ENCODE measurements at places on chromosomes 1 and 21.

GRCh38 chr1:210233495-210234328 lies 1.1 kb downstream of the SERTAD4 start:
- DNase-seq = peak; percentile 86

DNA sequence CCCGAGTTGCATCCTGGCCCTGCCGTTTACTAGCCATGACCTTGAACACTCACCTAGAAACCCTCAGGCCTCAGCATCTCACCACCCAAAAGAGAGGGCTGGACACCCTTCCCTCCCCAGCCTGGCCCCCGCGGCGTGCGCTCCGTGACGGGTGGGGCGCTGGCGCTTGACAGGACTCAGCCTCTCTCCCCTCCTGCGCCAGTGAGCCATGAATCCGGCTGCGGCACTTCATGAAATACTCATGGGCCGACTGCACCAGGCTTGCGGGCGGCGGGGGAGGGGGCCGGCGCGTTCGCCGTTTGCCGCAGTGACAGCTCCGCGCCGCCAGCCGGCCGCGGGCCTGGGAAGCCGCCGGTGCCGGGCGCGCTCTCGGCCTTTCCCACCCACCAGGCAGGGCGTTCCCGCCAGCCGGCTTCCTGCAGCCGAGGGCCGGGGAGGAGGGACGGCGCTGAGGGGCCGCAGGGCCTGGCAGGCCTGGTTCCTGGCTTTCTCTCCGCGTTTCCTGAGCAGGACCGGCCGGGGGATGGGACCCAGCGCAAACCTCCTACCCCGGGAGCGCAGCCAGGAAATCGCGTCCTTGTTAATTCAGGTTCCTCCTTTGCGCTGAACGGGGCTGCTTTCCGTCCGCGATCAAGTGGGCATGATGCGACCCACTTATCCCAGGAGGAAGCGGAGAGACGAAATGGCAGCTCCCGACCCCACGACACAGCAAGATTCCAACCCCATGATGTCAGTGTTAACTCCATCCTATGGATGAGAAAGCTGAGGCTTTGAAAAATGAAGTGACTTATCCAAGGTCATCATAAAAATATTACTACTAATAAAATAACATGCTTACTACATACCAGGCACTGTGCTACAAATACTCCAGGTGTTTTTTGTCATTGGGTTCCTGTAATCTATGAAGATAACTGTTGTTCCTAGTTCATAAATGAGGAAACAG lies 9.1 kb upstream of the LUZP1 start:
- DNase-seq = peak; percentile 97

DNA sequence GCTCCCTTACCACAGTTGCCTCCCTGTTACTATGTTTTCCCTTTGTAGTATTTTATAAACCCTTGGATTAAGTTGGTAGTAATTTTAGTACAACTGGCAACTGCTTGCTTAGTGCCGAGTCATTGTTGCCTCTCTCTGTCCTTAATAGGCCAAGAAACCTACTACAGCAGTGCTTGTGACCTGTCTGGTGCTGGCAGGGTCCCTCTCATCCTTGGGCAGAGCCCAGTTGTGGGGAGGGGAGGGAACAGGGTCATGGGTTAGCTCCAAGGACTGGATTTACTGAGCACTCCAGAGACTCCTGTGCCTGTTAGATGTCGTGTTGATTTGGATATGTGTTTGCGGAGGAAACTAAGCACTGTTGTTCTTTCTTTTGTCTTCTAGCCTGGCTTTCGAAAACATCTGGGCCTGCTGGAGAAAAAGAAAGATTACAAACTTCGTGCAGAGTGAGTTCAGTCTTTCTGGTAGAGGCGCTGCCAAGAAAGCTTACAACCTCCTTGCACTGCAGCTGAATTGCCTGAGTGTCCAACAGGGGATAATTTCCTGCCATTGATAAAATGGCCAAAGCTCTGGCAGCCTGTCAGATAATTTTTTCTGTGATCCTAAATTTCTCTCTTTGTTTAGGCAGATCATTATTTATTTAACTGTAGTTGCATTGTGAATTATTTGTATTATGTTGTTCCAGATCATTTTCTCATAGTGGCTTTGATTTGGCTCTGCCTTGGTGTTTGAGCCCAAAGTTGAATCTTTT lies 3.6 kb downstream of the UTP11 start:
- DNase-seq = peak; percentile 89

- no peak for DNase-seq
Observed at GRCh38 chr21:39637197-39637970, 24.6 kb downstream of the B3GALT5 start.

GRCh38 chr21:38780879-38781278 lies 24.9 kb upstream of the ETS2 start:
- DNase-seq = no peak

- DNase-seq = no peak
Observed at GRCh38 chr1:32337855-32338636, 2.0 kb upstream of the MARCKSL1 start.

GRCh38 chr1:247638011-247638410 lies 32.6 kb downstream of the OR2G3 start:
- DNase-seq = no peak

DNA sequence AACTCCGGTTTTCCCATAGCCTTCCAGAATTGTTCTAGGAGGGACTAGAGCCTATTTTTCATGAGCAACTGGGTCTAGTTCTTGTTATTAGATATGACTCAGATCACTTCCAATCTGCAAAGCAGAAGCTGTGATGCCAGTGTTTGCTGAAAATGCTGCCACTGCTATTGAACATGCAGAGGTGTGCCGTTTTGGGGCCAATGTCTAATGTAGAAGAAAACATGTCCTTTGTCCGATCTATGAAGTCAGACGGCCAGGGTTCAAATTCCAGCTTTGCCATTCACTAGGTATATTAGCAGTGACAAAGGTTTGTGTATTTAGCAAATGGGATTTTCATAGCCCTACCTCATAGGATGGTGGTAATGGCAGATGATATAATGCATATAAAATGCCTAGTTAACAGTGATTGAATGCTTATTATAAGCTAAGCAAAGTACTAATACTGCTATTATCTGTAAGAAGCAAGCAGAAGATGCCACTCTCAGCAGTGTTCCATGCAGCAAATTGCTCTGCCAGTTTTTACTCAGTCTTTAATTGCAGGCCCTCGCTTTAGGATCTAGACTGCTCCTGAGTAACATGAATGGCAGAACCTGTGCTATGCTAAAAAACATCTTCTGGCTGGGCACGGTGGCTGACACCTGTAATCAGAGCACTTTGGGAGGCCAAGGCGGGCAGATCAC lies 40.1 kb upstream of the CXADR start:
- no peak for DNase-seq

GRCh38 chr1:150281221-150281757 lies 1.1 kb upstream of the CIART start:
- peak; percentile 78 for DNase-seq

DNA sequence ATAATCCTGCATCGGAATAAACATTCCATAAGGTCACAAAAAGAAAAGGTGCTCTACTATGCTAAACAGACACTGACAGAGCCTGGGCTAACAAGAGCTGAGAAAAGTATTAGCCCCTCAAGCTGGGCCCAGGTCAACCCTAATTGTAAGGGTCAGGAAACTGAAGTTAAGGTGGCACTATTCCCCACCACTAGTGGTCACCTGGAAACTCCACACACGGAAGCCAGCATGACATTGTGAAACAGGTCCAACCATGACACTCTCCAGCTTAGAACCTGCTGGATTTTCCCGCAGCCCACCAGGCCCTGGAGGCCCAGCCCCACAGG lies 1.2 kb downstream of the PTTG1IP start:
- no peak for DNase-seq

GRCh38 chr1:109397581-109398342 lies at the start of gene SORT1:
TSS of gene SORT1 (minus strand) at chr1:109397918. CDS start at chr1:109397892, 26 bp downstream.
- DNase-seq = peak; percentile 91

DNA sequence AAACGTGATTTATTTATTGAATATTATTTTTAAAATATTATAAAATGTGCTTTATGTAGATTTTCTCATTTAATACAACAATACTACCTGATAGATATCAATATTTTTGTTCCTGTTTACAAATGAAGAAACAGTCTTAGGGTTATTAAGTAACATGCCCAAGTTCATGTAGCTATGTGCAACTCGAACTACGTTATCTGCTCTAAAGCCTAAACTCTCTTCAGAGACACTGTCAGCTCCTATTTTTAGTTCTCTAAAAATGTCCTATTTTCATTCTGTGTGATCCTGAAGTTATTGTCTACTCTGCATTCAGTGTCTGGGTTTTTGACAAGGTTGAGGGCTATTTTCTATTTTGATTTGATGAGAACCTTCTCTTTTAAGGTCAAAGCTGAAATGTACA lies 550.1 kb upstream of the B3GALT2 start:
- no peak for DNase-seq

- DNase-seq = no peak
Observed at GRCh38 chr1:155175927-155176371, 2.3 kb downstream of the TRIM46 start.

DNA sequence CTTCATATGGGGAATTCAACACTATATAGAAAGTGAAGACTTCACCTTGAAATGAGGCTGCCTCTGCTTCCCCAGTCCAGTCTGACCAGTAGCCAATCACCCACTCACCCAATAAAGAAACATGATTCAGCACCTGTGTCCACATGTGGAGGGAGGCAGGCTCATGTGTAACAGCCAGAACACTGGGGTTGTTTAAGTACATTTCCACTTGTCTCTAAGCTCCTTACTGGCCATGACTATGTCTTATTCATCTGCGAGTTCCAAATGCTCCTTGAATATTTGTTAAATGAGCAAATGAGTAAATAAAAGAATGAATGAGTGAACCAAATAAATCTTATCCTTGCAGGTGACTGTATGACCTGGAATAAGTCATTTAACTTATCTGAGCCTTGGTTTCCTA lies 100.1 kb downstream of the BRINP2 start:
- DNase-seq = no peak

- peak; percentile 68 for DNase-seq
Observed at GRCh38 chr1:203769505-203770343, 4.7 kb downstream of the LAX1 start.

GRCh38 chr1:156826630-156827029 lies 10.0 kb upstream of the SH2D2A start:
- DNase-seq = no peak

DNA sequence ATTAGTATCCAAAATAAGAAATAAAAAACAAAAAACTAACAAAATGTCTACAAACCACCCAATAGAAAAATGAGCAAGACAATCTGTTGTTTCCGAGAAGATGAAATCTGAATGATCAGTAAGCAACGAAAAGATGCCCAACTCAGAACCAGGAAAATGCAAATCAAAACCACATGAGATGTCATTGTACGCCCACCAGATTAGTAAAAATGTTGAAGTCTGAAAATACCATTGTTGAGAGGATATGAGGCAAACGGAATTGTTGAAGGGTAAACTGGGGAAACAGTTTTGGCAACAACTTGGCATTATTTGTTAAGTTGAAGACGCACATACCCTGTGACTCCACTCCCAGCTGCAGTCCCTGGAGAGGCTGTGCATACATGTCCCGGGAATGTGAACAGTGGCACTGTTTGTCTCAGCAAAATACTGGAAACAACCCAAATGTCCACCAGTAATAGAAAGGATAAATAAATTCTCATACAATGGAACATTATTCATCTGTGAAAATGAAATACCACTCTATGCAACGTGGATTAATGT lies 10.6 kb downstream of the ZBTB17 start:
- DNase-seq = peak; percentile 51

DNA sequence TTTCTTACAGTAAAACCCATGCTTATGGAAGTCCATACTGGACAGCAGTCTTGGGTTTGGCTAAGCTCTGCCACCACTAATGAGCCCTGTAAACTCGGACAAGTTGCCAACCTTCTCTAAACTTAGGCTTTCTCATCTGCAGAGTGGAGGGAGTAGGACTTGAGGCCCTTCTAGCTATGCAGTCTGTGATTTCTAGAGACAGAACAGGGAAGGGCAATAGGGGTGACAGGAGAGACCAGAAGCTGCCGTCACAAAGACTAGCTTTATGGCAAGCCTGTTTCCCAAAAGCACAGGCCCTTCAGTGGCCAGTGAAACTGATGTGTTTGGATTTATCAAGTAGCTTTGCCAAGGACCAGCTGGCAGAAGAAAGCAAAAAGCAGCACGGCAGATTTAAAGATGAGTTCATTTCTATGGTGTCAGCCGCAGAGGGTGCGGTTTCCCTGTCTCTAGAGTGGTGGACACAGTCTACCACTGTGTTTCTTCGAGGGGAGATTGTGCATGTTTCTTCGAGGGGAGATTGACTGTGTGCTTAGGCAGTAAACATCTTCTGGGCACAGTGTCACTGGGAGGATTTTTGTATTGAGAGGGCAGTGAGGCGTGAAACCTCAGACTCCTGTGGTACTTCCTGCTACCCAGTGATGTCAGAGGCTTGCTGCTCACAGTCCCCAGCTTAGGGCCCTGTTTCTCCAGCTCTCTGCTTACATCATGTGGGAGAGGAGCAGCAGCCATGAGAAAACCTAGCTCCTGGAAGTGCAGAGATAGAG lies 119.0 kb downstream of the ROR1 start:
- DNase-seq = no peak

DNA sequence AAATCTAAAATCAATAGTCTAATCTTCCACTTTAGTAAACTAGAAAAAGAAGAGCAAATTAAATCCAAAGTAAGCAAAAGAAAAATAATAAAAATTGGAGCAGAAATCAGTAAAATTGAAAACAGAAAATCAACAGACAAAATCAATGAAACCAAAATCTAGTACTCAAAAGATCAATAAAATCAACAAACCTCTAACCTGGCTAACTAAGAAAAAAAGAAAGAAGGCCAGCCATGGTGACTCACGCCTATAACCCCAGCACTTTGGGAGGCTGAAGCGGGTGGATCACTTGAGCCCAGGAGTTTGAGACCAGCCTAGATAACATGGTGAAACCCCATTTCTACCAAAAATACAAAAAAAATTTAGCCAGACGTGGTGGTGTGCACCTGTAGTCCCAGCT lies 22.8 kb downstream of the PDIK1L start:
- DNase-seq = no peak

DNA sequence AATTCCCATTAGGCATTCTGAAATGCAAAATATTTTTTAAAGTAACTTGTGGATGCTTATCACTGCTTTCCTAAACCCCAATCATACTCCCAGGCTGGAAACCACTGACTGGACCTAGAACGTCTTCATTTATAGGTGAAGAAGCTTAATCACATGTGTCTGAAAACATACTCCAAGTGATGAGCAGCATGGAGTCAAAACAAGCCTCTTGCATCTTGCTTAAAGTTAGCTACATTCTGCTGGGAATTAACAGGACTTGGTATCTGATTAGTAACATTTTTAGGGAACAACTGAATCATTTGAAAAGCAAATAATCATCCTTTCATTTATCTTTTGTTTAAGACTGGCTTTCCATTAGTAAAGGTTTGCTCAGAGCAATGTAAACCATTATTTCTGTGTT lies 105.7 kb downstream of the AK5 start:
- DNase-seq = no peak

- DNase-seq = no peak
Observed at GRCh38 chr1:230459465-230459864, 33.3 kb upstream of the PGBD5 start.

GRCh38 chr1:23616292-23616824 lies 57.1 kb upstream of the ID3 start:
- DNase-seq = no peak

All from endothelial cell of umbilical vein (primary cell).